NCI-H146 (cell line): ENCODE measurements at places on chromosomes 12 and 14.
A peak's percentile ranks its signal among the peaks of the same experiment; 100 is the strongest.

GRCh38 chr12:107108995-107109508 lies 15.7 kb upstream of the CRY1 start:
- DNase-seq = no peak

DNA sequence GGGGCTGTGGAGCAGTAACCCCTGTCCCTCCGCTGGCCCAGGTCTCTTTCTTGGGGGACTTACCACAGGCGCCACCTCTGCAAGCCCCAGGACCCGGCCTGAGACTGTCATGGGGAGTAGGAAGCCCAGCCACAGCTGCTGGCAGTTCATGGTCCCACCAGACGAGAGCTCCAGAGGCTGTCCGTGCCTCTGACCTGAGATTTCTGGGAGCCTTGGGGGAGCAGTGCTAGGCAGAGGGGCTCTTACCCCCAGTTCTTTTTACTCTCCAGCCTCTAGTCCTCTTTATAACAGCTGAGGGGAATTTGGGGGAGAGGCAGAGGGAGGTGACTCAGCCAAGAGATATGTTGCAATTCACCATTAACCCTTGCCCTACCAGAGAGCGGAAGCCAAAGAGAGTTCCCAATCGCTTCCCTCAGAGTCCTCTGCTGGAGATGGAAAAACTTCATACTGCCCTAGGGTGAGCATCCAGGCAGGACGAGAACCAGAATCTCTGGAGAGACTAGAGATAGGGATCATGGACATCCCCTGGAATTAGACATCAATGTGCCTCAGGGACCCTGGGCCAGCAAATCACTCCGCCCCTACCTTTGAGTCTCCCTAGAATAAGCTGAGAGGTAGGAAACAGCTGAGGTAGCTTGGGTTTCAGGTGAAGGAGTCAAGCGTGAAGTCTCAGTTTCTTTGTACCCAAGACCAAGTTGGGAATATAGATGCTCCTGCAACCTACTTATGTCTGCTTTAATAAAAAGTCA lies at the start of gene MMP19:
TSS of gene MMP19 (minus strand) at position 256 of the 749 bp plus-strand sequence. CDS start at position 150, 106 bp downstream.
- DNase-seq = no peak

DNA sequence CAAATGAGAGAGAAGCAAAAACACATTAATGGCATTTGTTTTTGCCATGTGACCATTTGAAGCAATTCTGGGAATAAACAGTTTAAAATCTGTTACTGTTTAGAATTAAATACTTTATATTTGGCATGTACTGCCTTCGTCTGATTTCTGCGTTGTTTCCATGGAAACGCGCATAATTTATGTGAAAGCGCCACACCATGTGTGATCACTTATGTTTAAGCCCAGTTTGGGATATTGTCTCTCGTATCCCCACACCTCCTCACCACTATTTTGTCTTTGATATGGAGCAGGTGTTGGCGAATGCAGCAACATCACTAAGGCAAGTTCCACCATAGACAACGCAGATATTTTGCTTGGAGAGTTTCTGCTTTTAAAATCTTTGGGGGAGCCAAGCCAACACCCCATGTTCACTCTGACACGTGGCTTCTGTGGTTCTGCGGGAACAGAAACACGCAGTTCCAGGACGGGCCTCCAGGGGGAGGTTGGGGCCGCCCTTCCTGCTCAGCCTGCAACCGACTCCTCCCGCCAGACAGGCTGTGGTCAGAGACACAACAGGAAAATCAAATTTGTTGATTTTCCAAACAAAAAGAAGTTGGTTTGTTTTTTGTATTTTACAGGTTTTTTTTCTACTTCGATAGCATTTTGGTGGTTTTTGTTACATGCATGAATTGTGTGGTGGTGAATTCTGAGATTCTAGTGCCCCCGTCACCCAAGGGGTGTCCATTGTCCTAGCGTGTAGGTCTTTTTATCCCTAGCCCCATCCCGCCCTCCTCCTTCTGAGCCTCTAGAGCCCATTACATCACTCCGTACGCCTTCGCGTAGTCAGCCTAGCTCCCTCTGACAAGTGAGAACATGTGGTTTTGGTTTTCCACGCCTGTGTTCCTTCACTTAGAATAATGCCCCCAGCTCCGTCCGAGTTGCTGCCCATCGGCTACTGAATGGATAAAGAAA lies 101.9 kb upstream of the SFSWAP start:
- DNase-seq = peak; percentile 32

- DNase-seq = no peak
Measured at GRCh38 chr12:91772411-91772810, 373.2 kb downstream of the BTG1 start.

DNA sequence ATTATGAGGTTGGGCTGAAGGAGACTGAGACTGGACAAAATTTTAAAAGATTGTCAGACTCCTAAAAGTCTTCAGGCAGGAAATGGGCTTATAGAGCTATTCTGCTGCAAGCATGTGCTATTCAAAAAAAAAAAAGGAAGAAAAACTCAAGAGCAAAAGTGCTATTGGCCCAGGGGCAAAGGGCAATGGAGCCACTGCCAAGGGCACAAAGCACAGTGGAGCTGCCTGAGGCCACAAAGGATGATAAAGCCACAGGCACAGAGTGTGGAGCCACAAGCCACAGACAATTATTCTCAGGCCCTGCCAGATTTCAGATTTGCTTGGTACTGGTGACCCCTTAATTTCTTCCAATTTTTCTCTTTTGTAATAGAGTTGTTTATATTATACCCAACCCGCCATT lies 29.6 kb upstream of the GRIN2B start:
- no peak for DNase-seq

GRCh38 chr12:70520847-70521246 lies 116.4 kb downstream of the PTPRB start:
- no peak for DNase-seq

DNA sequence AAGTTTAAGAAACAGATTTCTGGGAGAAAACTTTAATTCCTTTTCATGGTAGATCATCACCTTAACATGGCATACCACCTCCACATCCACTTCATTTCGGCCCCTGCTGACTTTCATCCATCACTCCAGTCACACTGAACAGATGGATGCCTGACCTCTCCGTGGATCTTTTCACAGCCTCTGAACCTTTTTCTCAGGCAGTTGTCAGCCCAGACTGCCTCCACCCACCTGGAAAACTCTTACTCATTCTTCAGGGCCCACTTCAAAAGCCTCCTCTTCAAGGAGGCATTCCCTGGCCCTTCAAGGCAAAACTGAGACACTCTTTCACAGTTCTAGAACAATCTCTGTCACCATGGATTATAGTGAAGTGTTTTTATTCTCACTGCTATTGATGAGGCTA lies 52.9 kb downstream of the GXYLT1 start:
- DNase-seq = no peak

- no peak for DNase-seq
Measured at GRCh38 chr12:60345442-60345841, 749.6 kb downstream of the SLC16A7 start.

- no peak for DNase-seq
Measured at GRCh38 chr14:55124774-55125386, 4.2 kb upstream of the LGALS3 start.

DNA sequence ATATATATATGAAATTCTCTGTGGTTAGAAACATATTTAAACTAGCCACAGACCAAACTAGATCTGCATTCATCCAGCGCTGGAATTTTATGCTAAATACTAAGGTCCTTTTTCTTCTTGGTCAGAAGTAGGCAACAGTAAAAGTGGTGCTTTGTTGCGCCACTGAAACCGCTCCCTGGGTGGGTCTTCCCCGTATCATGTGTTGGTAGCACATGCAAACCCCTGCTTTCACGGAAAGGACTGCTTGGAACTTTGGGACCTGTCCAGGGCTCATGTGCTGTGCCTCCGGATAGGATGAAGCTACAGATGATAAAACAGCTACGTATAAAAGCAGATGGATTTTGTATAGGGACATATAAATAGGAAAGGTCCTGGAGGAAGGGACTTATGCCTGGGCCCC lies 40.1 kb upstream of the COL2A1 start:
- no peak for DNase-seq

GRCh38 chr14:47507861-47508260 lies 167.5 kb downstream of the MDGA2 start:
- DNase-seq = no peak
